ENCODE measurements at places on chromosomes 2 and 18.

- no peak for DNase-seq
These were observed 42.0 kb downstream of the NDUFA10 start for GRCh38 chr2:239983004-239983778.

DNA sequence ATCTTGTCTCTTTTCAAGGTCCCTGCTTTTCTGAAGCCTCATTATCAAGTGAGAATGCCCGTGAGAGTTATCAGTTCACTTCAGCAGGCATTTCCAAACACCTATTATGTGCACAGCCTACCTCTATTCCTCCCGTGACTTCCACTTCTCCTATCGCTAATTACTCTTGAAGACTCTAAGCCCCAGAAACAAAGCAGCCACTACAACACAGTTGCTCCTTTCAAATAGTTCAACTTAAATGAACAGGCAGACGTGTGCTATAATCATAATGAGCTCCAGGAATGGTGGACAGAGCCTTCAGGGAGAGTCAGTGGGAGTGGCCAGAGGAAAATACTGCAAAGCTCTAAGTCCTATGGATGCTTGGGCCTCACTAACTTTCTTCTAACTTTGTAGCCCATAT, 159.0 kb downstream of the RDH14 start:
- DNase-seq, result no peak

DNA sequence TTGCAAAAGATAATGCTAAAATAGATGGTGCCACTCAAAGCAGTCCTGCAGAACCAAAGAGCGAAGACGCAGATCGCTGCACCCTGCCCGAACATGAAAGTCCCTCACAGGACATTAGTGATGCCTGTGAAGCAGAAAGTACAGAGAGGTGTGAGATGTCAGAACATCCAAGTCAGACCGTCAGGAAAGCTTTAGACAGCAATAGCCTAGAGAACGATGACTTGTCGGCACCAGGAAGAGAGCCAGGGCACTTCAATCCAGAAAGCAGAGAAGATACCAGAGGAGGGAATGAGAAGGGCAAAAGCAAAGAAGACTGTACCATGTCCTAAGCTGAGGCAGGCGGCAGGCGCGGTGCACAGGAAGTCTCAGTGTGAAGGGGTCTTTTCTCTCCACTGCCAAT, 34.8 kb upstream of the RBM44 start:
- no peak for DNase-seq

DNA sequence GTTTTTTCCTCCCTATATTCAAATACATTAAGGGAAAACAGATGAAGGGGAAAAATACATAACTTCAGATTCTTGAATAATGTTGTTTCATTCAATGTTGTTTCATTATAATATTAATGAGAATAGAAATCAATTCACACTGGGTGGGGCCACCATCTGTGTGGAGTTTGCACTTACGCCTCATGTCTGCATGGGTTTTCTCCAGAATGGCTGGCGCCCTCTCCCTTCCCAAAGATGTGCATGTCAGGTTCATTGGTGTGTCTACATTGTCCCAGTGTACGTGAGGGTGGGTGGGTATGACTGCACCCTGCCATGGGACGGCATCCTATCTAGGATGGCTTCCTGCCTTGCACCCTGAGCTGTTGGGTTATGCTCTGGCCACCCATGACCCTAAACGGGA, 51.7 kb downstream of the COBLL1 start:
- DNase-seq, result no peak

DNA sequence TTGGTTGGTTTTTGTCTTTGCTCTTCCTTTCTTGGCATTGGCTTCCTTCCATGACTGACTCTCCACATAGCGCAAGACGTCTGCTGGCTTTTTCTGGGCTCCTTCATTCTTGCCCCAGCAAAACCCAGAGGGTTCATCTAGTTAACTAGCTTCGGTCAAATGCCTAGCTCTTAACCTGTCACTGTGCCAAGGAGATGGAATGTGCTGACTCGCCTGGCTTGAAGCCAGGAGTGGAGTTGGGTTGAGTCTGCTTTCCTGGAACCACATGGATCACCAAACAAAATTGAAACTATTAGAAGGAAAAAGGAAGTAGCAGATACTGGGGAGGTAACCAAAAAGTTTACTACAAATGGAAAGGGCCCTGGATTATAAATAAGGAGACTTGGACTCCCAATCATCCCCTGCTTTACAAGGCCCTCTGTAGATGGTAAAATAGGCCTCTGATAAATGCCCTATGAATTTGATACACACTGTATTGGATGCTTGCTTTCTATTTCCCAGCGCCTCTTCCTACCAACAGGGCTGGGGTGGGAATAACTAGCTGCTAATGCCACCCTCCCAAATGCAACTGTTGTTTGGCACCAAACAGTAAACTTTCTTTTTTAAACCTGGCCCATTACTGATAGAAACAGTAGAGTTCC, 11.3 kb downstream of the MALT1 start:
- DNase-seq, result peak; percentile 84

- DNase-seq, result no peak
These were observed 35.4 kb upstream of the DNER start for GRCh38 chr2:229749779-229750178.

DNA sequence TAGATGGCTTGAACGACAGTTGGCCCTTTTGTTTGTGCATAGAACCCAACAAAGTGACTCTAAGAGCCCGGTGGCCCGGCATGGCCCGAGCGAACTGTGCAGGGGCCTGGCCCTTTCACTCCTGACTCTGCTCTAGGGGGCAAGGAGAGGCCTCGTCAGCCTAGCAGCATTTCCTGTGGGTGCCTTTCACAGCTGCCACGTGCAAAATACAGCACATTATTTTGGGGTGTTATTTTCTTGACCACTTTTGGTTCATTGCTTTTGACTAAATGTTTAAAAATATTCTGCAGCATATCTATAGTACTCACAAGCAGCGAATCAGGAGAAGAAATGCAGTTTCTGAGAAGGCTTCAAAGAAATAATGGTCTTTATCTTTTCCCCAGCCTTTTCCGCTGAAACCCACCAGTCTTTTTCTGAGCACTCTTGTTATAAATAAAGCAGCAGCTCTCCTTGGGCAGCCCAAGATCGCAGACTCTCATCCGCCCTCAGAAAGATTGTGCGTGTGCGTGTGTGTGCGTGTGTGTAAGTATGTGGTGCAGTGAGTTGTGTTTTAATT, 31.3 kb downstream of the DGKD start:
- peak; percentile 42 for DNase-seq

GRCh38 chr2:202035089-202035940, 1.7 kb downstream of the FZD7 start:
- DNase-seq, result peak; percentile 22

DNA sequence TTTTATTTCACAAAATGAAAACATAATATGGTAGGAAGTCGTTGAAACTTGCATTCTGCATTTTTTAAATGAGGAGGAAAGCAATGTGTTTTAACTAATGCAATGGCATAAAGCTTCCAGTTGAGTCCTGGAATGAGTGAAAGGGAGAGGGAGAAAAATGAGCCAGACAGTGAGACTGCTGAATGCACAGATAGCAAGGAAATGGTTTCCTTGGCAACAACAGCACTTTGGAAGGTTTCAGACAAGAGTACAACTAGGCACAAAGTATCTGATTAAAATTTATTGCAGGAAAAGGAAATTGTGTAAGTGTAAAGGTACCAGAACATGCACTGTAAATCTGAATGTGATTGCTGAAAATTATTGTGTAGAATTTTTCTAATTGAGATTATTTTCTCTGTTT, 320.1 kb upstream of the KYNU start:
- no peak for DNase-seq

DNA sequence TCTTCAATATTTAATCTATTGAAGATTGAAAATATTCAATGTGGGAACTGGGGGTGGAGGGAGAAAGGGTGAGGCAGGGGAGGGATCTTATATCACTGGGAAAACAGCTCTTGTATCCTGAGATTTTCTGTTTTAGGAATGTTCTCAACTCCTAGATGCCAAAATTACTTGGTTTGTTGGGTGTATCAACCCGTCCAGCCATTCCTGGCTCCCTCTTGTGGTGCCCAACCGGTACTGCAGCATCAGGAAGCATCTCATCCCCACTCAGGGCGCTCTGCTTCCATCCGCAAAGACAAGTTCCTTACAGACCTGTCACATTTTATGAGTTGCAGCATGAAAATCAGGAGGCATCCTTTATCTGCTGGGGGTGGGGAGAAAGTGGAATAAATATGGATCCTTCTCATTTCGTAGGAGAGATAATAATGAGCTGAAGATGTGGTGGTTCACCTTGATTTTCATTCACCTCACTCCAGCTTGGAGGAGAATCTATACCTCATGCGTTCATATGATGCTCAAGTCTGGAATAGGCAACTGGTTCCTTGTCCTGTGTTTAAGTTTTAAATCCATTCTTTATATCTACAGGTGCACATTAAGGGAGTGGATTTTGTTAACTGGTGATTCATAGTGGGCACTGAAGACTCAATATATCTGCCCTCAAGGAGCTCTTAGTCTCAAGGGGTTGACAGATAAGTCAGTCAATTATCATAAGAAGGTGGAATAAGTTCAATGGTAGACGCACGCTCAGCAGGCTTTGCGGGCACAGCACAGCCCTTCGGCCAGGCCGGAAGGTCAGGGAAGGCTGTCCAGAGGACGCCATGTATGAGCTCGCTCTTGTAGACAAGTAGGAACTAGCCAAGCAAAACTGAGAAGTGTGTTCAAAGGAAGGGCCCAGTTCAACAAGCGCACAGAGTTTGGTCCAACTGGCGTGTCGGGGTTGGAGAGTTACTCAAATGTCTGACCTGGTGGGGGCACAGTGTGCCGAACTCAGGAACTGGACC, 127.3 kb downstream of the RNF144A start:
- DNase-seq, result peak; percentile 75

GRCh38 chr18:8706791-8707555, 1.6 kb downstream of the MTCL1 start:
- DNase-seq, result peak; percentile 69

- DNase-seq, result no peak
These were observed 3.2 kb downstream of the CABLES1 start for GRCh38 chr18:23138471-23138870.

- DNase-seq, result peak; percentile 55
These were observed 15.4 kb upstream of the STAT4 start for GRCh38 chr2:191166111-191166755.

Data from cardiac fibroblast (primary cell).